Omental fat pad (tissue), 4 donors: ENCODE measurements at places on chromosomes 2 and 18. TPM values are rescaled to one million over a fixed set of nuclear protein-coding genes. Genes with fewer than 3 reads are reported as not detected.

DNA sequence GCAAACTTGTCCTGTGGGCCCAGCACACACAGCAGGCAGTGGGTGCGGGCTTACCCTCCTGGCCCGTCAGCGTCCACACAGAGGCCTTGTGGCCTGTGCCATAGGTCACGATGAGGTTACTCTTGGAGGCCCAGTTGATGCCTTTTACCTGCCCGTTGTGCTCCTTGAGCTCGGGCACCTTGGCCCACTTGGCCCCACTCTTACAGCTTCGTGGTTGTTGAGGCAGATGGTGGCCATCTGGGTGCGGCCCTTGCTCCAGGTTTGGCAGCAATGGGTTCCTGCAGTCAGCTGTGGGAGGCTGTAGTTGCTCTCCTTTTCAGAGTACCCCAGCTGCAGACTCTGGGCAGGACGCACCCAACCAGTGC, 45.5 kb upstream of the PTH2R start:
- DNase-seq = no peak

NGEF gene
- 1.9 TPM for total RNA-seq

- no peak for DNase-seq
Measured at GRCh38 chr2:127277028-127277427, 16.9 kb downstream of the ERCC3 start.

GRCh38 chr2:20589975-20590703, 60.8 kb downstream of the HS1BP3 start:
- no peak for DNase-seq

APCDD1 gene
- total RNA-seq = 206 TPM

IGFBP2 gene
- total RNA-seq = 178 TPM

DNA sequence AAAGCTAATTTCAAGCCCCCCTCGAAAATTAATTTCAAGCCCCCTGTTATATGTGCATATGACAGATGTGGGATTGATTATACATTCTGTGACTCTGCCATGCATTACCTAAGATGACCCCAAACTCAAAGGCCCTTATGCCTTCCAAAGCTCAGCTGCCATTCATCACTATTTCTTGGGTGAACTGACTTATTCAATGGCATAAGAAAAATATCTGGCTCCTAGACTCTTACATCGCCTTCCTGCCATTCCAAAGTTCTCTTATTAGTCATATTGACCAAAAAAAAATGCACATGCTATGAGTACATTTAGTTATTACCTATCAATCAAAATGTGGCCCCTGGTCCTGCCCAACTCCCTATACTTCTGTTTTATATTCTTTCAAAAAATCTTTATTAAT, 291.8 kb upstream of the CHAC2 start:
- DNase-seq = no peak

GRCh38 chr18:52730972-52731619, 391.1 kb downstream of the DCC start:
- no peak for DNase-seq

- DNase-seq = no peak
Measured at GRCh38 chr18:24231773-24232735, 93.2 kb downstream of the CABYR start.

GRCh38 chr2:238489431-238489830, 62.7 kb downstream of the ASB1 start:
- DNase-seq = no peak

FAM161A gene
- total RNA-seq = 1.4 TPM

DNA sequence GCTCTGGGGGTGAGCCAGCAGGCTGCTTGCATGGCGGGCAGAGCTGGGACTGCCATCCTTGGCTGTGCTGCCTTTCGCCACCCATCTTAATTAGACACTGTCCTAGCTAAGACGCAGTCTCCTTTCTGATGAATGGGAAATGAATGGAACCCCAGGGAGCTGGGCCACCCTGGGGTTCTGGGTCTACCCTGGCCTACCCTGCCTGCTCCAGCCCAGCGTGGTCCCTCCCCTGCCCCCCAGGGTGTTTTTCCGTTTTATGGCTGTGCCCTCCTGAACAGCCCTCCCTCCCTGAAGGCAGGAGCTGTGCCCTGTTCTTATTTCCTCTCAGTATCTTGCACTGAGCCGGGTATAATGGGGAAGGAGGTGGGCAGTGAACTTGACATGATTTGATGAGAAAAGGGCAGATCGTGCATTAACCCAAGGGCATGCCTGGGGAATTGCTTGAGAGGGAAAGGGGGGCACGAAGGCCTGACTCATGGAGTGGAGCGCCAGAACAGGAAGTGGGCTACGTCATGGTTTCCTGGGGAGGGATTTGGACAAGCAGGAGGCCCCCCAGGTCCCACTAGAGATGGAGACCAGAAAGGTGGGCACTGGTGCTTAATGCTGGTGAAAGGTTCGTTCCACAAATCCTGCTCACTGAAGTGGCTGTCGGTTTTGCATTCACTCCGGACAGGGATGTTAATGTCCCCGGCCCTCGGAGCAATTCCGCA, 165.0 kb downstream of the KLHL29 start:
- no peak for DNase-seq

GRCh38 chr2:5974477-5974876, 282.3 kb downstream of the SOX11 start:
- no peak for DNase-seq

GRCh38 chr2:180542511-180542910, 437.9 kb upstream of the UBE2E3 start:
- DNase-seq = no peak

FRZB gene
- total RNA-seq = 1.9 TPM

GRCh38 chr2:203533676-203534591, 1.2 kb downstream of the RAPH1 start:
- DNase-seq = no peak

TOGARAM2 gene
- total RNA-seq = 0.19 TPM

- DNase-seq = no peak
Measured at GRCh38 chr2:66569321-66569851, 134.5 kb downstream of the MEIS1 start.

GRCh38 chr18:3538456-3538855, 88.5 kb downstream of the TGIF1 start:
- no peak for DNase-seq

FBXO11 gene
- total RNA-seq = 68.6 TPM

ST8SIA5 gene
- not detected for total RNA-seq

- DNase-seq = no peak
Measured at GRCh38 chr2:26572591-26572990, 68.6 kb downstream of the CIB4 start.

- no peak for DNase-seq
Measured at GRCh38 chr18:45342166-45342565, 273.1 kb upstream of the SLC14A2 start.

SLC9A2 gene
- total RNA-seq = 0.12 TPM

BMP10 gene
- not detected for total RNA-seq
